ENCODE measurements at places on chromosomes 5 and 9.

GRCh38 chr9:135065151-135065550 is 22.3 kb upstream of the OLFM1 start:
- no peak for DNase-seq

DNA sequence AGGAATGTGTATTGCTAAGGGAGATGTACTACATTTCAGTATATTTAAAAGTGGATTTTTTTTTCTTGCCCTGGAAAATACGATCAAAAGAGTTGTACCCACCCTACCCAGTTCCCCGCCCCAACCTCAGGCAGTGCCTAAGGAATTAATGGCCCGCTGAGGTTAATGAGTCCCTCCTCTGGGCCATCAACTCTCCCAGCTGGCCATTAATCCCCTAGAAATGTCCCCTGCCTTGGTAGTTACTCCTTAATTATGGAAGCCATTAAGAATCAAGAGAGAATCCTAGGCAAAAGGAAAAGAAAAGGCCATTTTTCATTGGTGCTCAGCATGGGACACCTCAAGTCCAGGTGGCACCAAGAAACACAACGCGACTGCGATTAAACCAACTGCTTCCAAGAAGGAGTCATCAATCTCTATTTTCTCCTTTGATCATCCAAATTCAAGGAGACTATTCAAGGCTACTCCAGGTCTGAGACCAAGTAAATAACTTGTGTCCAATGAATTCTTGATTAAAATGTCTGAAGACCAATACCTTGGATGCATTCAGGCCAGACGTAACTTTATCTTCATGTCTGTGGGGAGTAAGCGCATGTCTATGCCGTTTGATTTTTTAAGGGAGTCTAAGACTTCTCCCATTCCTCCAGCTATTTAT is 1962.2 kb upstream of the WWC1 start:
- DNase-seq, result no peak

GRCh38 chr5:64299805-64300204 is 134.2 kb downstream of the RNF180 start:
- DNase-seq, result no peak

DNA sequence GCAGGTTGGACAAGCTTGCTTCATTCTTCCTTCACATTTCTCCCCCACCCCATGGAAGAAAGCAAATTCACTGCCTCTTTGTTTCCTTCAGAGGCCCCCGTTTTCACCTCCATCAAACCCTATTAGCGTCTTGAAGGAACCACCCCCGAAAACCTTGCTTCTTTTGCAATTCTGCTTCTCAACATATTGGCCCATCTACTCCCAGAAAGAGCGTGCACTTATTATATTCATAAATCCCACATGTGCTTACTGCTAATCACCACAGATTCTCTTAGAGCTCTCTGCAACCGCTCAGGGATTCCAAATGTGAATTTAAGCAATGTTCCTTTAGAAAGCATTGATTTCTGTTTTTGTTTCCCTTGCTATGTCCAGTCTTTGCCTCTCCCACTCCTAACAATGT is 1.1 kb downstream of the F2RL2 start:
- DNase-seq, result no peak

DNA sequence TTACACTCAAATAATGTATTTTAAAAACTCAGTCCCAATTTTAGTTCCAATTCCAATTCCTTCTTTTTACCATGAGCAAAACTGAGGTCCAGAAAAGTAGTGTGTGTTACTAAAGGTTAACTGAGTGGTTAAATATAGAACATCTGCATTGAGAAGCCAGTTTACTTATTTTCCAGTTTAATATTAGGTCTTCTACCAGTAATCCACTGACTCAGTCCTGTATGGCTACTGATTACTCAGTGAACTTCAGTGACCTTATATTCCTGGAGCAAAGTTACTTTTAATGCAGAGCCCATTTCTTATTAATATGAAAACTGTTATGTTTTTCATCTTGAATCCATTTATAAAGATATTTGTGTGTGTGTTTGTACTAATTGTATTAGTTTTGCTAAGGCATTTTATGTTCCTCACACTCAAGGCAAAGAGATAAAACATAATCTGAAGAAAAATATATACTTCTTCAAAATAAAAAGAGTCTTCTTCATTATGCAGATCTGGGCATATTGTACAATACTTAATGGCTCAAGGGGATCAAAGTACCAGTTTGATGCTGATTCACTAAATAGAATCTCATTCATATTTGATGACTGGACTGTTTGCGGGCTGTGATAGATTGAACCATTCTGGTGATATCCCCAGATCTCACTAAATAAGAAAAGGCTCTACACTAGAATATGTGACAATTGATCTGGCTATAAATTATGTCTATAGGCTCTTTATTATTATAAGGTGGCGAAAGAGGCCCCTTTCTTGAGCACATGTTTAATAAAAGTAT is 60.8 kb downstream of the DMXL1 start:
- DNase-seq, result no peak

GRCh38 chr5:9852671-9853070 is 222.5 kb upstream of the TAS2R1 start:
- no peak for DNase-seq

GRCh38 chr9:136777359-136777758 is 13.0 kb upstream of the LCN15 start:
- no peak for DNase-seq

DNA sequence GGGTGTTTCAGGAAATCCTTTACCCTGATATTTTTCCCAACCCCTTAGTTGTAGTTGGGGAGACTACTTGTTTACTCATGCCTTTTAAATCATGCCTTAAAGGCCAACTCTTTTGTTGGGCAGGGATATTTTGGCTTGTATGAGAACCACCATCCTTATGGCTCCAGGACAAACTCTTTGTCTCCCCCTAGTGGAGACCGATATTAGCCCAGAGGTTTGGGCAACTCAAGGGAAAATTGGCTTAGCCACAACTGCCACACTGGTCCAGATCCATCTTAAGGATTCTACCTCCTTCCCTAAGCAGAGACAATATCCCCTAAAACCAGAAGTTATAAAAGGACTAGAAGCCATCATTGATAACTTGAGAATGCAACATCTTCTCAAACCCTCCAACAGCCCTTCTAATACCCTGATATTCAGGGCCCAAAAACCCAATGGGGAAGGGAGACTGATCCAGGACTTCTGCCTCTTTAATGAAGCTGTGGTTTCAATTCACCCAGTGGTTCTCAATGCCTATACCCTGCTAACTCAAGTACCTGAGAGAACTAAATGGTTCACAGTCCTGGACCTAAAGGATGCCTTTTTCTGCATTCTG is 100.9 kb upstream of the HCN1 start:
- no peak for DNase-seq

DNA sequence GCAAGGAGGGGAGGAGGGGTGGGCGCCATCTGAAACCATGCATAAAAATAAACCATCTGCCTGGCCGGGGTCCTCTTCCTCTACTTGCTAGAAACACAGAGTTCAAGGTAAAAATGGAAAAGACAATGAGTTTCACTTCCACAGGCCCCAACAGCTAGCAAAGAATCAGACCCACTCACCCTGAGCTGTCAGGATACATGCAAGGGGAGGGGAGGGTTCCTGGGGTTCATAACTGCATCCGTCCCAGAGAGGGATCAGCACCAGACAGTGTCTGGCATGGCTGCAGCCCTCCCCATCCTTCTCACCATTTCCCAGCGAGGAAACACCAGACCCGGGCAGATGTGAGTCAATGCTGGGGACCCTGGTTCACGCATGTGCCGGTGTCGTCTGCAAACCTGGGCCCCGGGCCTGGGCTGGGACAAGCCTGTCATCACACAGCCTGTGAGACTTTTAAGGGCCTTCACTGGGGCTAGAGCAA is 55.4 kb downstream of the SEMA4D start:
- DNase-seq, result no peak

DNA sequence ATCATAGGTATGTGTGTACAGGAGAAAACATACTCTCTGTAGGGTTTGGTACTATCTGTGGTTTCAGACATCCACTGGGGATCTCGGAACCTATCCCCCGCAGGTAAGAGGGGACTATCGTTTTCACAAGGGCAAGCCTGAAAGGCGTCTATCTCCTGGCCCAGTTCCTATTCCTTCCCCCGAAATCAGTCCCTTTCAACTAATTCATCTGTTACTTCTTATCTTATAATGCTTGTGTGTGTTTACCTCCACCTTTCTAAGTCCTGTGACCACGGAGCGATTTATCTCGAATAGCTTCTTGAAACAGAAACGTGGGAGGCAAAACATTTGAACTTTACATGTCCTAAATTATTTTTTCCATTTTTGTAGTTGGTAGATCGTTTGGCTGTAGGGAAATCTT is 11.4 kb downstream of the ABO start:
- DNase-seq, result no peak

DNA sequence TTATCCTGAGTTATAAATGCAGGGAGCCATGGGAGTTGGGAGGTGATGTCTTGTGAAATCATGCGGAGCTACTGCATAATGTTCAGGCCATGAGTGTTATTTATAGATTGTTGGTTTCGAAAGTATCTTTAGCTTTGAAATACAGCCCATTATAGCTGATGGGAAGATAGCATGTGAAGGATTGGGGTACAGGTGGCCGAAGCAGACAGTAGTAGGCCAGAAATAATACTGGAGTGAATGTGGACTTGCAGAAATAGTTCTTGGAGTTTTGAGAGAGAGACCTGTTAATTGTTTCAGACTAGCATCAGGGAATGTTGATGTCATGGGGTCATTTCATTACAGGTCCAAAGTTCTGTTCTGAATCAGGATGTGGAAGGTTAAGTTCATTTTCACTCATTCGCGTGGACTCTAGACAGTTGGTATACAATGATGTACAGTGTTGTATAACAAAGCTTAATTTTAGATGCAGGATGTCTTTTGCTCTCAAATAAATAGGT is 3.8 kb downstream of the ATP6V1G1 start:
- DNase-seq, result no peak

DNA sequence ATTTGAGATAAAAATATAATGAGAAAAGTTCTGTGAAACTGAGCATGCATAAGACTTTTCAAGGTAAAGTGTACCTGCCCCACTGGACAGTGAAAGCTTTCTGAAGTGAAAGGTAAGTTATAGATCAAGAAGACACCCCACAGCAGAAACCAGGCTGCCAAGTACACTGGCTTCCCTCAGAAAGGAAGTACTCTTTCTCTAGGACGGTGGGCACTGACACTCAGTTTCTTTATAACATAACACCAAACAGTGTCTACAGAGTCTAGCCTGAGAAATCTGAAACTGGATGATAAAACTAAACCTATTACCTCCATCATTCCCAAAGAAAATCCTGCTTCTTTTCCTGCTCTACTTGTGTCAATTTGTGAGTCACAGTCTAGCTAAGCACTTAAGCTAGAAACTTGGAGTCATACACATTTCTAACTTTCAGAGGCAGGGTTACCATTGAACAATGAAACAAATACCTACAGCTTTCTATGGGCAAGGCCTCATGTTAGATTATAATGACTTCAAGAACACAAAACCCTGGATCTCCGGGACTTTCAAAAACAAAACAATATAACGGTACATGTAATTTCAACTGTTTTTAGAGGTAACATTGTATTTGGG is 136.7 kb downstream of the CPLANE1 start:
- no peak for DNase-seq

DNA sequence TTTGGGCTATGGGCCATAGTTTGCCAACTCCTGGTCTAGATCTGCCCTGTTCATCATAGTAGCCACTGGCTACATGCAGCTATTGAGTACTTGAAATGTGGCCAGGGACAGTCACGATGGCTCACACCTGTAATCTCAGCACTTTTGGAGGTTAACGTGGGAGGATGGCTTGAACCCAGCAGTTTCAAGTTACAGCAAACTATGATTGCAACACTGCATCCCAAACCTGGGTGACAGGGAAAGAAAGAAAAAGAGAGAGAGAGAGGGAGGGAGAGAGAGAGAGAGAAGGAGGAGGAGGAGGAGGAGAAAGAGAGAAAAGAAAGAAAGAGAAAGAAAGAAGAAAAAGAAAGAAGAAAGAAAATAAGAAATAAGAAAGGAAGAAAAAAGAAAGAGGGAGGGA is 5.1 kb upstream of the GMCL2 start:
- no peak for DNase-seq

DNA sequence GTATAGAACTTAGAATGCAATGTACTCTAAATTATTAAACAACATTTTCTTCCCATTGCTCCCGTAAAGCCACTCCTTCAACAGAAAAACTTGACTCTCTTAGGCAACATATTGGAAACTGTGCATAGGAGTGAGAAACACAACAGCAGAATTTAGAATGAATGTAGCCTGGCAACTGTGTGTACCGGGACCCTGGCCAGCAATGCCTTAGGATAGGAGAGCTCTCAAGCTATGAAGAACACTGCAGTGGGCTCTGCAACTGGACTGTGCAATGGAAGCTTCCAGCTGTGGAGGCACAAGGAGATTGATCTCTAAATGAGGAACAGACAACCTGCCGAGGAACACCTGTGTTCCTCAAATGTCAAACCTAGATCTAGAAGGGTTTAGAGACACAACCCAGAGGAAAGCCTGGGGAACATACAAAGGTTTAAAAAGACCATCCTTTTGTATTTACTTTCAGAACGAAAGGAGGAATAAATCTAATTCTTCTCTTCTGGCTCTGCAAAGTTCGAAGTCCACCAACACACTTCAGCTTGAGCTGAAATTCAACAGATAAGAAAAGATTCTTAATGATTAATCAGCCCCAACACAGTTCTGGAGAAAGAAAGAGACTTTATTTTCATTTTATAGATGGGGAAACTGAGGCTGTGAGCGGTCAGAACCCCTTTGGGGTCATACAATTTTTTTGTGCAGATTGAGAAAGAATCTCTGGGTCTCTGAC is 51.5 kb upstream of the ARL15 start:
- no peak for DNase-seq

DNA sequence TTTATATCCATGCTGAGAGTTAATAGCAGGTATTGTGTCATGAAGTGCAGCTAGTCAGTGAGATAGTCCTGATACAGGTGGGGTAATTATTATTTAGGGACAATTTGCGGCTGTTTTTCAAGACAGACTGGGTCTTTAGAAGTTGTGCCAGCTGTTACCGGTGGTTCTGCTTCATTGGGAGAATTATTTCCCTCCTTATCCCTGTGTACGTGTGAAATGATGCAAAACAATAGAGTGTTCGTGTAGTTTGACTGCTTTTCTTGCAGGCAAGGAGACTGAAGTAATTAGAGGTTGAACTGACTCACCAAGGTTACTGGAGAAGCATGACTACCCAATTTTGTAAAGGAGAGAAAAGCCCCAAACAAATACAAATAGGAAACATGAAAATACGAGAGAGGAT is 101.7 kb downstream of the ARRDC3 start:
- DNase-seq, result no peak

DNA sequence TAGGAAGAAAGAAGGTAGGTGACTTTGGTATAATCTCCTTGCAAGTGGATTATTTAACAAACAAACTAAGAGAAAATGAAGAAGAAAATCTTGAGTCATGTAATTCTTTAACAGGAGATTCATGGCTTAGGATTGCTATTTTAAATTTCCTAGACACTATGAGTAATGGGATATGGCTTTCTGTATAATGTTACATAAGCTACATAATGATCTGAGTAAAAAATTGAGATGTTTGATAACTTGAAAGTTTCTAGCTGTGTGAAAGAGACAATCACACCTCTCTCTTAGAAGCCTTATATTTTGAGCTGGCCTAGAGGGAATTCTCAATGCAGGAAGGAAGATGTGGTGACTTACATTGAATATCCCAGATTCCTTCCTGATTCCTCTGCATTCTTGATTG is 92.5 kb downstream of the CDH9 start:
- no peak for DNase-seq
